ENCODE measurements at places on chromosomes 13 and 19.

DNA sequence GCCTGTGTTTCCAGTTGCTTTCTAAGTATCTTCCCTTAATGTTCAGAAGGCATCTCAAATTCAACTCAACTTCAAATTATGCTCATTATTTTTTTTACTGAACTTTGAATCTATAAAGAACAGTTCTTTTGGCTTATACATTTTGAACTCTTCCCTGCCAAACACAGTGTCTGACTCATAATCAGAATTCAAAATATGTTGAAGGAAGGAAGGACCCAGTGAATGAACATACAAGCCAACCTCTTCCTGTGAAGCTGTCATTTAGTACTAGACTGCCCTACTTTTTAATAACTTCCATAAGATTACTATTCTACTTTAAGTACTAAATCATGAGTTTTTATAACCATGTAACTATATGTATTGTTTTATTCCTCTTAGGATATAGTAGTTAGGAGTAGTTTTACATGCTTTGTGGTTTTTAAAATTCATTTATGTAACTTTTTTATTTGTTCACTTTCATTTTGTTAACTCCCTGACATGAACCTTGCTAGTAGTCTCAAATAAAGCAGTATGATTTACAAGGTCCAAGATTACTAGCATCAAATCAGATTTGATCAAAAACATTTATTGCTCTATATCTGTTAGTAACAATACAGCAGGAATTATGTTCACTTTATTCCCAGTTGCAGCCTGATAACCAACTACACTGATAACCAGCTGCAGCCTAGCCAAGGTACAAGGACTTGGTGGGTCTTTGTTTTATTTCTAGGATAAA lies 6.4 kb downstream of the NUDT15 start:
- no peak for DNase-seq

GRCh38 chr19:48859711-48860572 lies 8.5 kb downstream of the PLEKHA4 start:
- no peak for DNase-seq

- DNase-seq, result peak; percentile 82
These were observed 5.2 kb upstream of the CEACAM18 start for GRCh38 chr19:51473009-51473707.

- DNase-seq, result no peak
These were observed 291.9 kb downstream of the PCDH20 start for GRCh38 chr13:61123538-61124289.

GRCh38 chr13:102002287-102002686 lies 399.6 kb downstream of the FGF14 start:
- no peak for DNase-seq

DNA sequence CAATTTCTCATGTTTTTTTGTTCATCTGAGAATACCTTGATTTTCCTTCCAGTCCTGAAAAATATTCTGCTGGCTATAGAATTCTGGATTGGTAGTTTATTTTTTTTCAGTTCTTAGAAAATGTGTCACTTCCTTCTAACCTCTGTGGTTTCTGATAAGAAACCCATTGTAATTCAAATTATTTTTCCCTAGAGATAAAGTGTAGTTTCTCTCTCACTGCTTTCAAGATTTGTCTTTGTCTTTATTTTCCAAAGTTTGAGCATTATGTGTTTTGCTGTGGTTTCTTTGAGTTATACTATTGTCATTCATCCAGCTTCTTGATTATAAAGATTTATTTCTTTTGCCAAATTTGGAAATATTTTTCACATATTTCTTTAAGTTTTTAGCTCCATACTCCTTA lies 324.0 kb upstream of the SPRY2 start:
- no peak for DNase-seq

DNA sequence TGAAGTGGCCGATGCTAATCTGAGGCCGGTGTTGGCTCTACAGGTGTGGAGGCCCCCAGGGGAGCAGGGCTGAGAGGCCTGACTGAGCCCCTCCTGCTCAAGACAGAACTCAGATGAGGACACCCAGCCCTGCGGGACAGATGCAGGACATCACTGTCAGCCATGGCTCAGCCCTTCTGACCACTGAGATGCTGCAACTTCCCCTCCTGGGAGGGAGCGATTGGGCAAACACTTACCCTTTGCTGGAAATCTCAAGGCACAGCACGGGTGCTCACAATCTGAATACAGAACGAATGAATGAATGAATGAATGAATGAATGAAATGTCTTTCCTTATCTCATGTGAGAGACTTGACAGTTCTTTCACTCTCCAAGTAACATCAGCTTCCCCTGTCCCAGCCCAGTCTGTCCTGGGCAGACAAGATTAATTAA lies 3.5 kb upstream of the SIGLEC7 start:
- peak; percentile 49 for DNase-seq

DNA sequence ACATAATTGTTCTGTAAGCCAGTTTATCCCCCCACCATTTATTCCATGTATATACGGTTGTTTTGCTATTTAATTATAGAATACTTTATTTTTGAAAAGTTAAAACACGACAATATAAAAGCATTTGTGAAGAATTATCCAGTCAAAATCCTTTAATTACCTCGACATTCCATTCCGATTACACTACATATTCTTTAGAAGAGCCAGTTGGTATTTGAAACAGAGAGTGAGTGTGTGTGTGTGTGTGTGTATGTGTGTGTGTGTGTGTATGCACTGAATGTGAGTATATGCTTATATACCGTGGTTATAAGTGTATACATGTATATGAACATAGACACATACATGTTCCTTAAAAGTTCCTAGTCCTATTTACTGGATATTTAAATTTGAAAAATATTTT lies 87.8 kb upstream of the KLF5 start:
- no peak for DNase-seq

- DNase-seq, result no peak
These were observed 7.4 kb upstream of the JUNB start for GRCh38 chr19:12783849-12784393.

DNA sequence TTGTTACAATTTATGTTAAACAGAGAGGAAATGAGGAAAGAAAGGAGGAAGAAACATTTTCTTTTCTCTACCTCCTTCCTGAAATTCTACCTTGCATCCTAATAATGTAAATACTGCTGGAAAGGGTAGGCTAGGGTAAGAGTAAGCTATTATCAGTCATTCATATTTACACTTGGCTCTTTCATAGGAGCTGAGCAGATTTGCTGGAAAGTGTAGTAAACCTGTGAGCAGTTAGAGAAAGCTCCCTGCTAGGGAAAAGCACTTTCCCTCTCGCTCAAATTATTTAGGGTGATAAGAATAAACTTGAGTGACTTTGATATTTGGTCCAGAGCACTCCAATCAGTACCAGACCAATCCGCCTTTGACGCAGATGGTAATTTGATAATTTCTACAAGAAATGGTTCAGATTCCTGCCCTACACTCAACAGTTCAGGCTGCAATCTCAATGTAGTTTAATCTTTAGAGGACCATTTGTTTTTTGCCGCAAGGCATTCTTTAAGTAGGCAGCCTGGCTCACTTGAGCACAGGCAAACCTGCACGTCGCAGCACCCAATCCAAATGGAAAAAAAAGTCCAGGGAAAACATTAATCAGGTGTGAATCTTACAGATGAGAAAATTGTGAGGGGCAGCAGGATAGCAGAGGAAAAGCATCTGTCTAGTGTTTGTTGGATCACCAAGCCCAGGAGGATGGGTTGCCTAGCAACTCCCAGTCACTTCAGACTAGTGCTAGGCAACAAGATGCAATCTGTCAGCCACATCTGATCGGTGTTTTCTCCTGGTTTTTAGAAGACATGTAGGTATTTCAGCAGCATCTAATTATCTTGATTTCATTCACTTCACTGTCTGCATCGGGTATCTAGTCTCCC lies 68.6 kb upstream of the KL start:
- peak; percentile 75 for DNase-seq

- no peak for DNase-seq
These were observed 94.6 kb upstream of the FARP1 start for GRCh38 chr13:98048265-98048664.

GRCh38 chr13:72462726-72463125 lies 264.7 kb downstream of the MZT1 start:
- DNase-seq, result no peak

DNA sequence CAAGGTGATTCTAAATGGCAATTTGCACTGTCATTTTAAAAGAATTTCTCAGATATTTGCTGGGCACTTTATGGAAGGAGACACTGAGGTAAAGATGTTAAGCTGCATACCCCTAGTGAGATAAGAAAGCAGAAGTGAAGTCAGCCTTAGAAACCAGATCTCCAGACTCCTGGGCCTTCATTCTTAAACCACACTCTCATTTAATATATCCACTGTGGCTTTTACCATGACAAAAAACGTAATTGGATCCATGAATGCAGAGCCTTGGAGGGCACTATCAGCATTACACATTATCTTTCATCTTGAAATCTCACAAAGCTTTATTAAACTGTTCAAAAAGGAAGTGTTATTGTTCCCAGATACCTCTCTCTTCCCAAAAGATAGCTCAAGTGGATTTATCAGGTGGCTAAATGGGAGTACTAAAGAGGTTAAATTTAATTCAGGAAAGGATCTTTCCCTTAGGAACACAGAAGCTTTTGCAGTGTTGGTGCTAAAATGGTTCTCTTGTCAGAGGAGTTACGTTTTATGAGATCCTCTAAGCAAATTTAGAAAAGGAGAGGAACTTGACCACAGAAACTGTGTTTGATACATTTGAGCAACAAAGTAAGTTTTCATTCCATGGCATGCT lies 1060.4 kb downstream of the EFNB2 start:
- no peak for DNase-seq

GRCh38 chr13:28179974-28180373 lies 41.6 kb downstream of the PAN3 start:
- no peak for DNase-seq

DNA sequence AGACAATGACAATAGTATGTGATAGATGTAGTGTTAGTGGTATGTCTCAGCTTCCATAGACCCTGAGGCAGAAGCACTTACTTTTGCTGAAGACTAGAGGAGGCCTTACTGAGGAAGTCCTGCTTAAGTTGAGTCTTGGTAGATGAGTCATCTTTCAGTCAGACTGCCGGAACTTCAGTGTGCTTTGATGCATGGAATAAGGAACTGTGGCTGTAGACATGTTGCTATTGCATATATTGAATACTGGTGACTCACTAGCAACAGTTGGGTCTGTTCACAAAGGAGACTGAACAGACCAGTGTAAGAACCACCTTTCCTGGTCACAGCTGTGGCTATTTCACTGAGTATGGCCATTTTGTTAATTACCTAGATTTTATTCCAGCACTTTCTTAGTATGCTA lies 1000.6 kb downstream of the OLFM4 start:
- no peak for DNase-seq

GRCh38 chr19:16289594-16289993 lies 35.0 kb upstream of the KLF2 start:
- DNase-seq, result no peak

DNA sequence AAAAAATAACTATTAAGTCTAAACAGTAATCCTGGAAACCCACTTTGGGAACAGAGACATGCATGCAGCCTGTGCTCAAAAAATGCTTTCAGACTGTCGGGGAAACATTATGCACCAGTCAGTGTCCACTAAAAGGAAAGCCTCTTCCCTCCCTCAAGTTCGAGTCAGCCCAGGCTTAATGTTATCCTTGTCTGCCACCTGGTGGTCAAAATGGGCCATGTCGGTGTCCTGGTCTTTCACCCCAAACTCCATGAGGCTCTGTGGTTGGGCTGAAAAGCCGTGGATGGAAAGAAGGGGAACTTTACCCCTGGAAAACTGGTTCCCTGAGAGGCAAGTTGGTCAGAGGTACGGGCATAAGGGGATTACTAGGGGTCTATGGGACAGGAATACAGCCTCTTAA lies 88.4 kb upstream of the ZNF492 start:
- peak; percentile 62 for DNase-seq

DNA sequence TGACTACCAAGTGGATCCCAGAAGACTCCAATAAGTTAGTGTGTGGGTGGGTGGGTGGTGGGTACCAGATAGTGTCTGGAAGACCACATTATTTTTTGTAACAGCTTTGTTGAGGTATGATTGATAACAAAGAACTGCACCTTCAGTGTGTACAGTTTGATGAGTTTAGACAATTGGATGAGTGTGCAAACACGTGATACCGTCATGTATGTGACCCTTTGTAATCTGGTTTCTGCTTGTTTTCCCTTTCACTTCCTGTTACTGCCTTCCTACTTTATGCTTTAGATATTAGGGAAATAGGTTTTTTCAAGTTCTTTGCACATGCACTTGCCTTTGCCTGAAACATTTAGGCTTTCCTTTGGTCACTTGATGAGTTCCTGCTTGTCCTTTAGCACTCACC lies 8.5 kb downstream of the RPL21 start:
- DNase-seq, result no peak

DNA sequence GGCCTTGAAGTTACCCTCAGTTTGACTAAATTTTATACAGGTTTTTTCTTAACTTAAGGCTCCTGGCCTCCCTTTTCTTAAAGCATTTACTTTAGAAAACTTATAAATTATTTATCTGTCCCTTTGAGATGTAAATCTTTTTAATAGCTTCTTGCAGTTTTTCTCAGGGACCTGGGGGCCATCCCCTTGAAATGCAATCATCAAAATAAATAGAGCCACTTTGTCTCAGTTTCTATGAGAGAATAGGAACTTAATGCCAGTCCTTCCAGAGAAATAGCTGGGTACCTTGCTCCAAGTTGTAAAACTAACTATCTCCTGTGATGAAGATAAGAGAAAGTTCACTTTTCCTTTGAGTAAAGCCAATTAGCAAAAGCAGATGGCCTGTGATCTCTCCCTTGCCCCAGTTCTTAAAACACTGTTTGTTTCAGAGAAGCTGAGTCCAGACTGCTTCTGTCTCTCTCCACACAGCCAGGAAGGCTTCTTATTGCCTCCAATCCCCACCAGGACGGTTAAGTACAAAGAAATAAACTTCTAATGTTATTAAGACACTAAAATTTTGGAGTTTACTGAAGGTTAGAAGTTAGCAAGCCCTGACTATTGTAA lies 913.1 kb downstream of the OLFM4 start:
- DNase-seq, result no peak
